ENCODE measurements at places on chromosomes 7 and 10.

DNA sequence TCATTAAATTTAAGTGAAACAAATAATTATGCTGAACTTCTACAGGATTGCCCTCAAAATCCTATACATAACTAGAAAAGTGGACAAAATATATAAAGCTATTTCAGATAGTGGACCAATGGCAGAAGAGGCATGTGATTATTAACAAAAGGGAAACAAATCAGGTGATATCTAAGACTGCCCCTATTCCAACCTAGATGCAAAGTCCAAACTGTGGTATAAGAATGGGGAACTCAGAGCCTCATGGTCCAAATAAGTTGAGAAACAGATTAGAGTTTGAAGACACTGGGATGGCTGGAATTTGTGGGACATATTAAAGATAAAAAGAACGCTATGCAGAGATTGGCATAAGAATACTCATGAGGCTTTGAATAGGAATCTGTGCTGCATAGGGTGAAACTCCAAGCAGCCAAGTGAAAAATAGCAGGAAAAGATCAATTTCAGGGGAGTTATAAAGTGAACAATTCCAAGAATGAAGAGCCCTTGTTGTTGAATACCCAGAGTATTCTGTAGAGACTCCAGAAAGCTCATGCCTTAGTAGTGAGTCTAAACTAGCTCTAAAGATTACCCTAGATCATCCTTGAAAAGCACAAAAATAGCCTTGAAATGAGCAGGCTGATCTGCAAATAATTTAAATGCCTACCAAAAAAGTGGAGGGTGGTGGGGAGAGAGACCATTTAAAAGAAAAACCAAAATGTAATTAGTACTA lies 152.4 kb downstream of the IMMP2L start:
- DNase-seq = no peak

DNA sequence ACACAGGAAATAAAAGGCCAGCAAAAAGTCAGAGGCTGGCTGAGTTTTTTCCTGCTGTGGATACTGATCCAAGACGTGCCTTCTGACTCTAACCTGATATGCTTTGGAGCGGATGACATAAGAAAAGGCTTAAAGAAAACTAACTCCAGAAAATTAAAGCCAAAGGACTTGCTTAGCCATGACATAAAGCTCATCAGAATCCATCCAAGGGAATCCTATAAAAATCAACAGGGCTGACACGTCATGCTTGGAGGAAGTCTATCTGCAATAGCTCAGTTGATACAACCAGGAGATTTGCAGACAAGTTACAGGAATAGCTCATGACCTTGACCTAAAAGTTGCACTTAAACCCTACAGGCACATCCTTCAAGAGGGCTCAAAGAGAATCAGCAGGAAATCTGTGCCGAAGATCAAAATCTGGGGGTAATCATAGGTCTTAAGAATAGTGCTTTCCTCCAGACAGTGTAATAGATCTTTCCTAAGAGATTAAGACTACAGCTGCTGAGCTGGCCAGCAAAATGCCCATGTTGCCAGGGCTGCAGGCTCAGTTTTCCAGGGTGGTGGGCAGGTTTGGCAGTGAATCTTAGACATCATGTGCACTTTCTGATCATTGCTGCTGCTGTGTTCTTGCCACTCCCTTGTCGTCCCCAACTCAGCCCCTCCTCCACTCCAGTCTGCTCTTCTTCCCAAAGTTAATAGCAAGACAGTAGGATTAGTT lies 111.5 kb upstream of the SVIL start:
- no peak for DNase-seq

DNA sequence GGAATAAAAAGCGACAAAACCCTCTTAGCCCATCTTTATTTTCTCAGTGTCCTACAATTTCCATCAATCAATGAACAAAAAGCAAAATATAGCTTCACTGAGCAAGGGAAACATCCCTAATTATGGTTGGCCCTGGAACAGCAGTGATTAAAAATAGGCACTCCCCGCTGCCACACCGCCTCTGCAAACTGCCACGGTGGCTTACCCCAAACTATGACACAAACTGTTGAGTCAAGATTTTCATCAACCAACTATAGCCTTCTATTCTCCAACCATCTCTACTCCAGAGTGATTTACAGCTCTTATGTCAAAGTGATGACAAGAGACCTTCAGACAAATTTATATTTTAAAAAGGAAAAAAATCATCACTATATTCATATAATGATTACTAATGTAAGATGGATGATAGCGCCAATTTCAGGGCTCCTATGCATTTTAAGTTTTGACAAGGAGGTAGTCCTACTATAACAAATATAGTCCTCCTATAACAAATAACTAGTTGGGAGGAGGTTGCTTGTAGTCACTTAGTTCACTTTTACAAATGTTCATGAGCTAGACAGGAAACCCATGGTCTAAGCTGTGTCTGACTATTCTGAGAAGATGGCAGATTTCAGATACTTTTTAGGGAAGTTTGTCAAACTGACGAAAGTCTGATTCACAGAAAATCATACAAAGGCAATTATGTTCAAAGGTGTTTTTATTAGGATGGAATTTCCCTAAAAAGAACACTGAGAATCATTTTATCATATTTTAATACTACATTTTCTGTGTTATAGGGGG lies 26.3 kb downstream of the DENND11 start:
- no peak for DNase-seq

DNA sequence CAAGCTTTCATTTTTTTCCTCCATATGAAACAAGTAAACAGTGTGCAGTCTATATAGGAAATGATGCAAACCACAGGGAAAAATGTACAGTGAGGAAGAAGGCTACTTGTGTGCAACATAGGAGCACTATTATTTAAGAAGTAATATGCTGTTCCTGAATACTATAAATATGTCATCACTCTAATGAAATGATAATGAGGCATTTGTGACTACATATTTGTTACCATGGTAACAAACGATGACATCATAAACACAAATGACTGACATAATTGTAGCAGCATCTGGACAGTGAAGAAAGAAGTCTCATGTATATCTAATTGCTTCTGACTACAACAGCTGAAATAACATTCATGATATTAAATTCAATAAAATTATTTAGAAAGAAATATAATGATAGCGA lies 164.8 kb downstream of the C7orf25 start:
- no peak for DNase-seq

DNA sequence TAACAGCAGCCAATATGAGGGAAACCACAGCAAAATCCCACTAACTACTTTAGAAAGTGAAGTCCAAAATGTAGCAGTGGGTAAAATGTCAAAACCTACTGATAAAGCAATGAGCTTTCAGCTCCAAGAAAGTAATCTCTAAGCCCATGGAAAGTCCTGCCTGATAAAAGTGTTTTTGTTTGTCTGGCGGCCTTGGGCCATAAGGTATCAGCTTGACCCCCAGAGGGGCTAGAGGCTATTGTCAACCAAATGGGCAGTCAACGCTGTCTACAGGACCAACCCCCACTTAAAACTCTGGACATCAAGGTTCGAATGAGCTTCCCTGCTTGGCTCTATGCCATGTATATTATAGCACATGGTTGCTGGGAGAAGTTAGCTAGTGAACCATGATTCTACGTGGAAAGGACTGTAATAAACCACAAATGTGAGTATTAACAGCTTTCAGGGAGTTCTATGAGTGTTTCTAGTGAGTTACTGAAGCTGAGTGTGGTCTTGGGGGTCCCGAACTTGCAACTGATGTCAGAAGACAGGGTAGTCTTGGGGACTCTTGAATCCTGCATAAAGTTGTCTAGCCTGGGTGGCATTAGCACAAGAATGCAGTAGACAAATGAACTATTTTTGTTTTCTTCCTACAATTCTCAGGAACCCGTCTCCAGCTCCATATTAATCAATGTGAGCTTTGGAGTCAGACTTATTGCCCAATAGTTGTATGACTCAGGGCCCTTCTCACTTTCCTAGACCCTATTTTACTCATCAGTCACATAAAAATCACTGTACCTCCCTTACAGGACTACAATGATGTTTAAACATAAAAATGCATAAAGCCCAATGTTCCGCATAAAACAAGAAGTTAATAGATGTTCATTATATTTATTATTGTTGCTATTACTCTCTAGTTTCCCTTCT lies 164.9 kb downstream of the DGKI start:
- DNase-seq = no peak
